ENCODE measurements at places on chromosomes 1 and 21.

- no peak for DNase-seq
These were observed 6.8 kb downstream of the SCYL3 start for GRCh38 chr1:169886931-169887330.

GRCh38 chr1:13735168-13735930, 35.4 kb downstream of the PRDM2 start:
- no peak for DNase-seq

GRCh38 chr1:247064304-247064703, 14.3 kb downstream of the ZNF670 start:
- DNase-seq, result no peak

DNA sequence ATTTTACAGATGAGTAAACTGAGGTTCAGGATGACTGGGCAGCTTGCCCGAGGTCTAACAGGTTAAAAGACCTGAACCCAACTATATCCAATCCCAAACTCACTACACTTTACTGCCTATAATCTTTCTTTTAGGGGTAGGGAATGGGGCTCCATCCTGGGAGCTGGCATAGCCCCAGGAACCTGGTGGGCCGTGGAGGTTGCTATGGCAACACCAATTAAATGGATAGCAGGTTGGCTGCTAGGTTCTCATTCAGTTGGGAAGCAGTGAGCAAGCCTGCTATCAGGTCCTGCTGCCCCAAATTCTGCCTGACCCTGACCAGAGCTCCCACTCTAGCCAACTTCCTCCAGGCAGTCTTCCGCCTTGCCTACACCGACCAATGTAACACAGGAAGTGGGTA, 40.9 kb downstream of the LRP8 start:
- no peak for DNase-seq

GRCh38 chr1:165893507-165893906, 66.1 kb downstream of the UCK2 start:
- peak; percentile 57 for DNase-seq

DNA sequence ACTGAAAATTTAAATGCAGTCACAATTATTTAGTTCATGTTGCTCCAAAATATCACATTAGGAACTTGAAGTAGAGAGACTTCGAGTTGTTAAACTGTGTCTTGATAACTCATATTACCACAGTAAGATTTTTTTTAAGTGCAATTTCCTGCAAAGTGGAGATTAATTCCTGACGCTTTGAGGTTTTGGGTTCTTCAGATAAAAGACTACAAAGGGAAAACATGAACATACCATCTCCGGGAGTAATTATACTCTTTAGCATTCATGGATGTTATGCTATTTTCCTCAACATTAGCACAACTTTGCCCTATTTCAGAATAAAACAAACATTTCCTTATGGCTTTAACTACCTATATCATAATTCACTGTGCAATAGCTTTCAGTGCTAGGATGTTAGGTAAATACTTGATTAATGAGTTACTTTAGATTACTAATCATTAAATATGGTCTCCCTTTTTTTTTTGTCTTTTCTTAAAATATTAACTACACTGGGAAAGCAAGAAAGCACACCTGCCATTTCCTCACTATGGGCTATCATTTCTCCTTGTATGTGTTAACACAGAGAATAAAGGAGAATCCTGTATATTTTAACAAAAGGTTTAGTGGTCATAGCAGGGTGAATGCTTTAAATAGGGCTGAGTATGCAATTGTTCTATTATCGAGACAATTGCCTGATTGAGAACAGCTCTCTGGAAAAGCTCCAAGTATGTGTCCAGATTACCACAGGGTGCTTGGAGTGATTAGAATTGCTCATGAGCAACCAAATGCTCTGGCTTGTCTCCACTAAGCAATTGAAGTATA, 252.5 kb upstream of the C1orf105 start:
- peak; percentile 94 for DNase-seq

- no peak for DNase-seq
These were observed 51.5 kb upstream of the RAB3GAP2 start for GRCh38 chr1:220323717-220324116.

GRCh38 chr1:6803357-6803756, 18.1 kb downstream of the CAMTA1 start:
- peak; percentile 64 for DNase-seq

GRCh38 chr1:154481053-154481452, 21.0 kb upstream of the TDRD10 start:
- DNase-seq, result no peak

GRCh38 chr1:48864913-48865312, 88.2 kb upstream of the BEND5 start:
- no peak for DNase-seq

DNA sequence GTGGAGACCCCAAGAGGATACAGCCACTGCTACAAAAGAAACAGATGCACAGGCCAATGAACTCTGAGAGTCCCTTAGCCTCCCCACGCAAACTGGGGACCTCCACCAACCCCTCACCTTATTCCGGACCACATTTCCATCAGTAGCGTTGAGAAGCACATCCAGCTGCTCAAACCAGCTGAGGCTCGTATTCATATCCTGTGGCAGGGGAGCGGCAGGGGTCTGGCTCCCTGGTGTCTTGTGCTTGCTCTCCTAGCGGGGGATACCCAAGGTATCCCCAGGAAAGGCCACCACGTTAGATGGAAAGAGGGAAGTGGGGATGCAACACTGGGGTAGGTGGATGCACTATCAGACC, 481 bp downstream of the CCDC163 start:
- no peak for DNase-seq

- DNase-seq, result no peak
These were observed 10.5 kb upstream of the SPRR4 start for GRCh38 chr1:152959801-152960451.

- no peak for DNase-seq
These were observed 359.0 kb downstream of the HHAT start for GRCh38 chr1:210687582-210688279.

- DNase-seq, result peak; percentile 22
These were observed 115.6 kb upstream of the NGF start for GRCh38 chr1:115453666-115454065.

- peak; percentile 74 for DNase-seq
These were observed 51.7 kb downstream of the SLC16A1 start for GRCh38 chr1:112904071-112904830.

Measured in cardiac fibroblast (primary cell).